CD4-positive, alpha-beta T cell treated with Interleukin-17A for 4 hours (primary cell): ENCODE measurements at places on chromosomes 2 and 18.

- DNase-seq = peak; percentile 12
Measured at GRCh38 chr2:232781765-232782164, 5.4 kb upstream of the KCNJ13 start.

DNA sequence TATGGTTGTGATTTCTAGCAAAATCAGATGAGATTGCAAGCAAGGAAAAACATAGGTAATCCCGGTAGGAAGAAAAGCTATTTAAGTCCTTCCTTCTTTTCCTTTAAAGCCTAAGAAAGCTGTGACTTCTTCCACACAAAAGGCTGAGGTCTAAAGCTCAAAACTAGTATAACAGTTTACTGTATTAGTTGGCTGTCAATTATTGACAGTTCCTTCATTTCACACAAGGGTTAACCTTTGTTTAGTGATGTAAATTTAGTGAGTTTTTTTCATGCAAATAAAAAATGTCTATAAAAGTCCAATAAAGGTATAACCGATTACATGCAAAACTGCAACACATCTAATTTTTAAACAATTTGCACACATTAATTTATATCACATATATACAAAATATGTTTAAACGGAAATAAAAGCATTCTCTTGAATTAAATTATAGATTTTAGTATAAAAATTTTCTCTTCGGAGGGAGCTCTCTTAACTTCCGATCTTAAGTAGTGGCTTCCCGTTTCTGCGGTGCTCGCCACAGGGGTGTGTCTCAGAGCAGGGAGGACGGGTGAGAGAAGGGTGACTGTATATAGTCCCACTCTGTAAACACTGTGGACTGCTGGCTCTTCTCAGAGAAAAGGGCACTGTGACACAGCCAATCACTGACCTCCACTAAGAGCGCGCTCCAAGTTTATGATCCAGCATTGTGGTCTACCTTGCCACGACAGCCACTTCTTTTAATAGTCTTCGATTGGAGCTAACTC lies 33.4 kb downstream of the TTR start:
- DNase-seq = no peak

GRCh38 chr2:6082625-6083018 lies 390.4 kb downstream of the SOX11 start:
- no peak for DNase-seq

GRCh38 chr2:17830053-17831034 lies 14.1 kb downstream of the MSGN1 start:
- peak; percentile 29 for DNase-seq

DNA sequence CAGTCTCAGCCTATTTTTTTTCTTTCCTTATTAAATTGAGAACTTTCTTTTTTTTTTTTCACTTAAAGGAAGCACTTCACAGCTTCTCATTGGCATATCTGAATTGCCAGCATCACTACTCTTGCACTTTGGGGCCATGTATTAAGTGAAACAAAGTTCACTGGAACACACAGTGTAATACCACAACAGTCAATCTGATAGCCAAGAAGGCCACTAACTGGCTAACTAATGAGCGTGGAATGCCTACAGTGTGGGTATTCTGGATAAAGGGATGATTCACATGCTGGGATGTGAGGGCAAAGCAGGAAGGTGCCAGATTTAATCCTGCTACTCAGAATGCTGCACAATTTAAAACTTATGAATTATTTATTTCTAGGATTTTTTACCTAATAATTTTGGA lies 11.7 kb upstream of the C18orf63 start:
- no peak for DNase-seq

GRCh38 chr2:42224422-42225067 lies 55.4 kb downstream of the EML4 start:
- no peak for DNase-seq

DNA sequence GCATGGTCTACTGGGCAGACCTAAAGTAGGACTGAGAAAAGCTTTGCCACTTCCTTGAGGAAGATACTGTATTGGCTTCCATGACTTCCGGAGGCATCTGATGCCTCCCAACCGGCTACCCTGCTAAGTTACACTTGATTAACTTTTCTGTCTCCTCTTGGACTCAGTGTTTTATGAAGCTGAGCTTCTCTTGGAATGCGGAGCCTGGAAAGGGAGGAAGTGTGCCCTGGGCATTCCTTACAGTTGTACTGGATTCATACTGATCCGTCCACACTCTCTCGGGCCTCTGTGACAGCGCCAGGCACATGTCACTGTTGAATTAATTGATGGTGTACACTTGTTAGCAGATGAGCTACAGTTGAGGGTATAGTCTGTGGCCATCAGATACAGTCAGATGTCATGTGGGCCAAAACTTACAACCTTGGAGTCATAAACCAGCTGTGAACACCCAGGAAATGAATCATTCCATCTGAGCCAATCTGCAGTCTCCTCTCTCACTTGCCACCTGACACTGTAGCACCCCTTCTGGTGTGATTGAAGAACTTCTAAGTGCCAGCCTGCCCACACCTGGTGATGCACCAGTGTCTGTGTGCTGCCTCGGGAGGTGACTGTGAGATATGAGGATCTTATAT lies 122.5 kb downstream of the FHOD3 start:
- no peak for DNase-seq

DNA sequence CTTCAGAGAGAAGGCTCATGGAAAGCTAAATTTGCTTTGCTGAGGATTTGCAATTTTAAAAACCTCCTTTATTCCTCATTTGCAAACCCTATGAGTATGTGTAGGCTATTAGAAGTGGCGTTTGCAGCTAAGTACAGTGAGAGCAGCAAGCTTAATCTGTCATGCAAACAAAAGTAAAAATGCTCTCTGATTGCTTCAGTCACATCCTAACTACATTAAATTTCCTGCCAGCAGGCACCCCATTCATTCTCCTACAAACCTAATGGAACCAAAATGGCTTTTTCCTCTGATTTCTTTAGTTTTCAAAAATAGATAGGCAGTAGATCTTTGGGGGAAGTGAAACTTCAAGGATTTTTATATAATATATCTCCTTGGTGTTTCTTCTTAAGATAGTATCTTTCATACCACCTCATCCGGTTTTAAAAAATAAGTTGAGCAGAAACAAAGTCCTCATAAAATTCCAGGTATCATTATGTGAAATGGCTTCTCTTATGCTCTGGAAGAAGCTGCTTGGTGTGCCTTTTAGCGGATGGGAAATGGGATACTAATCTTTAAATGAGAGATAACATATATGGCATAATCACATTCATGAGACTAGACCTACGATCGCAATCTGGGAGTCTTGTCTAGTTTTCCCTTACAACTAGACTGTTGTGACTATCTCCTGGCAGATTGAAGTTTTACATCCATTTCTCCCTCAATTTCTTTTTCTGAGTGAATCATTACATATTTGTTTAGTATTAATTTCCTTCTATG lies 49.1 kb downstream of the CLIP4 start:
- DNase-seq = no peak

DNA sequence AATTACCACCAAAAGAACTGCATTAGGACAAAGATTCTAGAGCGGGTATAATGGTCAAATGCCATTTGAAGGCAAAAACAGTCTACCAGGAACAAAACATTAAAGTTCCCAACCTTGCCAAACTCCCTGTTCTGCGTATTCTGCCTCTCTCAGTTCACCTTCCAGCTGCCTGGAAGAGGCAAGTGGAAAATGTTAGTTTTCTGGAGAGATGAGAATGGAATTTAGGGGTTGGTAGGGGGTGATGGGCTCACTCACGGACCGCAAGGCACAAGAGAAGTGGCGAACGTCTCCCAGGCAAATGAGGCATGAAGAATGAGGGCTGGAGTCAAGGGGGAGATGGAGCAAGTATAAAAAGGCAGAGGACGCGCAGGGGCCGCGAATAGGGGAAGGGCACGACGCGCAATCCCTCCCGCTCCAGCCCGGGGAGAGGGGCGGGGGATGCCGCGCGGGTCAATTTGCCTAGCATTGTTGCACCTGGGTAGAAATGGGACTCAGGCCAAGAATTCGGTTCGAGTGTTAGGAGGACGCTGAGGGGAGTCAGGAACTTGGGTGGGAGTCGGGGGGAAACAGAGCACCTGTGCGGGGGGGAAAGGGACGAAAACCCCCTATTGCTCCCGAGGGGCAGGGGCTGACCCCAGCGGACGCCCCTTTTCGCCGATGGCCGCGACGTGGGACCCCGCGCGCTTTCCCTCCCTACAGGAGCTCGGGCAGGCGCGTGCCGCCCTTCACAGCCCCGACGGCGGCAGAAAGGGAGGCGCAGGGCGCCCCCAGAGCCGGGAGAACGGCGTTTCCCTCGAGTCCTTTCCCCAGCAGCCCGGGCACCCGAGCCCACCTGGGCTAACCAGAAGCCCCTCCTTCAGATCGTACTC lies 573 bp downstream of the PAIP2B start:
- peak; percentile 45 for DNase-seq

DNA sequence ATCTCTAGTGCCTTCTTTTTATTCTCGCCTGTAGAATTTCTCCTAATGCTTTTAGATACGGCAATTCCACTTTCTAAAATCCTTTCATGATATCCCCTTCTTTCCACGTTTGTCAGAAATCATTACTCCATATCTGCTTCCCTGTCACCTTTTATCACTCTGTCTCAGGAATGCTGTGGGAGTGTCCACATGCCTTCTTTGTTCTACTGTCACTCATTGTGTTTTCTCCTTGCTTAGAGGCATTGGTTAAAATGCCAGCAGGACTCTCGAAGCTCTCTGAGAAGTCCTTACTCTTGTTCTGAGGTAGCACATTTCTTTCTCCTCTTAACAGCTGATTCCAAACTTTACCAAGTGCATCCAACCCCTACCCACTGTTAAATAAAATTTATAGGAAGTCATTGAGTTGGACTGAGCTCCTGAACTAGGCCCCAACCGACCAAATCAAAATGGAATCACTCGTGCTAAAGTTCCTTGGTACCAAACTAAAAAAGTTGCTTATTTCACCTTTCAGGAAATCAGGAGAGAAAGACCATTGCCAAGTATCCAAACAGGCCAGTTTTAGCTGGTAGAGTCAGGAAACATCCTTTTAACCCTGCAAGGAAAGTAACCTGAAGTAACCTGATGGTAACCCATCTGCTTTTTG lies 10.6 kb upstream of the GALNT5 start:
- no peak for DNase-seq

DNA sequence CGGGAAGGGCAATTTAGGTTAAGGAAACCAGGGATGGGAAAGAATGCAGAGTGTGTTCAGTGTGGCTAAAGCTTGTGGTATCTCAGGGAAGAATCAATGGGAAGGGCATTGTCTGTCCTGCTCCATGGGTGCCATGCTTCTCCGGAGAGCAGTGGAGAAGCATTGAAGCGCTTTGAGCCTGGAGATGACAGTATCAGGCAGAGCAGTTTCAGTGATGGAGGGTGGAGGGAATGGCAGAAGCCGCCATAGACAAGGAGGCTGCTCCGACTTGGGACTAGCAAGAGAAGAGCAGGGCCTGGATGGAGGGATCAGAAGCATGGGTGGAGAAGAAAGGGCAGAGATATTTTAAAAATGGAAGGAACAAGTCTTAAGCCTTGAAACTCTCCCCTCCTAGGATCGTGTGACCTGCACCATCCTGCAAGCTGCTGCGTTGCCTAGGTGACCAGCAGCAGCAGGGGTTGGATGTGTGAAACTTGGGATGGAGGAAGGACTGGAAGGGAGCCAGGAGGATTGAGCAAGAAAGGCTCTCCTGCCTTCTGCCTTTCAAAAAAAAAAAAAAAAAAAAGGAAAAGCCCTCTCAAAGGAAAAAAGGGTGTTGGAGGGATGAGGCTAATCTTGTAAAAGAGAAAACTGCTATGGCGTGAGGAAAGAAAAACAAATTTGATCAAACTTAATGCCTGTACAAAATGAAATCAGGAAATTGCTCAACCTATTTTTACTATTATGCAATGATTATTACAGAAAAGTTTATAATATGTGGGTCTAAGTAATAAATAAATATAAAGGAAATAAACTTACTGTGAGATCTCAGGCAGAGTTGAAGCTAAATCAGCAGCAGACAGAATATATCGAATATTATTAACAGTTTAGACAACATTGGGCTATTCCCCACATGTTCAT lies 493.8 kb upstream of the NRP2 start:
- DNase-seq = no peak

GRCh38 chr2:29776406-29776805 lies 145.0 kb downstream of the ALK start:
- no peak for DNase-seq

DNA sequence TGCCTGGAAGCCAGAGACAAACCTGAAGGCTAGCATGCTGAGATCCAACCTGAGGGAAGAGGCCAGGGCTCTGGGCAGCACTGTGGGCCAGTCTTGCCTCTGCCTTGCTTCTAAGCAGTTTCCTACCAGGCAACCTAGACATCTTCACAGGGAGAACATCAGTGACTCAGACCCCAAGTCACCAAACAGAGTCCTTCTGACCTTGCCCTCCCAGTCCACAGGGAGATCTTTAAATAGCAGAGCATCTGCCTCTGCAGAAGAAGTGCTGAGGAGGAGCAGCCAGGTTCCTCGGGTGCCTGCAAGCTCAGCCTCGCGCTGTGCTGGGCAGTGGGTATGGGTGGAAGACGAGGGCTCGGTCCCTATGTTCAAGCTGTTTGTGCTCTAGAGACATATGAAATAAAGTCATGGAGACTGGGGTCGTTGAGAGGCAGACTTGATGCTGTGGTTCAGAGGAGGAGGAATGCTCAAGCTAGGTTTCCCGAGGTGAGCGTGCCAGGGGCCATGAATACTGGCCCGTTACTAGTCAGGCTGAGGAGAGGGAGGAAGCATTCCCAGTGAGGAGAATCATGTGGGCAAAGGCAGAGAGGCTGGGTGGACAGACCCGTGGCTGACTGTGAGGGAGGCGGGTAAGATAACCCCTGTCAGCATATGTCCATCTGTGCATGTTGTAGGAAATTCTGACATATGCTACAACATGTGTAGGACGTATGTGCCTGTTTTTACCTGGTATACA lies 66.5 kb downstream of the BOLA3 start:
- DNase-seq = no peak

GRCh38 chr2:226351711-226352110 lies 447.9 kb downstream of the IRS1 start:
- DNase-seq = no peak

DNA sequence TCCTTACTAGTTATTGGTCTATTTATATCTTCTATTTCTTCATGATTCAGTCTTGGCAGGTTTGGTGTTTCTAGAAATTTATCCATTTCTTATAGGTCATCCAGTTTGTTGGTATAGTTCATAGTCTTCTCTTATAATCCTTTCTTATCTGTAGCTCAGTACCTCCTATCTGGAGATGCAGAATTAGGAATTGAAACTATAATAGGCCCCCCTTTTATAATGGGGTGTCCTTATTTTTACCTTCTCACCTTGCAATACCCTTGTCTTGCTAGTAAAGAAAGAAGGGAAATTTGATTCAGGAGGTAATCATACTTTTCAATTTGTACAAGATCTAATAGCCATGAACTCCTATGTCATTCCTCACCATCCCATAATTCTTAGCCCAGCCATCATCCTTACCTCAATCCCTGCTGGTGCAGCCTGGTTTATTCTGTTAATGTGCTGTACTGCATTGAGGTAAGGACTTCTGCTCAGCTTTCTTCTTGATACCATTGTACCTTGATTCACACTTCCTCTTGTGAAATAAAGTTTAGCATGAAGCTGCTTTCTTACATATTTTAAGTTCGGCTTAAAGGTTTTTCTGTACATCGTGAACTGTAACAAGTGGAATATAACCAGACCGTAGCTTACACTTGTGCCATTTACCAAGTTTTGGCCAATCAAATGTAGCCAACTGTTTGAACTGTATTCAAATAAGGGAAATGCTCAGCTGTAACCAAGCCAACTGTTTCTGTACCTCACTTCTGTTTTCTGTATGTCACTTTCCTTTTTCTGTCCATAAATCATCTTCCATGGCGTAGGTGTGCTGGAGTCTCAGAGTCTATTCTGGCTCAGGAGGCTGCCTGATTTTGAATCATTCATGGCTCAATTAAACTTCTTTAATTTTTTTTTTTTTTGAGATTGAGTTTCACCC lies 40.1 kb upstream of the PTH2R start:
- no peak for DNase-seq

GRCh38 chr2:52035391-52035790 lies 1003.5 kb upstream of the NRXN1 start:
- no peak for DNase-seq
